ENCODE measurements at places on chromosomes 5 and 9.

GRCh38 chr5:66807743-66808142 lies 211.6 kb downstream of the MAST4 start:
- no peak for DNase-seq

DNA sequence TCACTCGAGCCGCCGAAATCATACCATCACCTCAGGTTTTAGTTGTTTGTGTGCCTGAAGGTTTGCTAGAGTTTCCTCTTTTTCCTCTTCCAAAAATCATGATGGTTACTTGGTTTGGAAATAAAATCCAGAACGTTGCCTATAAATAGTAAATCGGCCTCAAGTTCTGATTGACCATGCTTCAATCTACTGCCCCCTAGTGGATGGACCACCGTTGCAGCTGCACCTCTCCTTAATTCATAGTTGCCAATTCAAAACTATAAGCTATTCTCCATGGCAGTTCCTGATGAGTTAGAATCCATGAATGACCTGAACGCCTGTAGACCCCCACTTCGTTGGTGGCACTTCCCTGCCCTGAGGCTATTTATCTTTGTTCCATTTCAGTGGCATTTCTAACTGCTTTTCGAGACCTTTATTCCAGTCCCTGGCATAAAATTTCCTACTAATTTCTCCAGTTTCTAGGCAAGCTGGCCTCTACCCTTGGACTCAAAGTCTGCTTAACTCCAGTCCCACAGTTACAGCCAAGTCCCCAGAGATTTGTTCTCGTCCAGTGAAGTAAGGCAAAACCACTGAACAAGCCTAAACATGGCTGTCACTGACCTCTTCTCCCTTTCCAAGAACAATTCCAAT lies 422.6 kb downstream of the EFNA5 start:
- DNase-seq, result peak; percentile 22

- no peak for DNase-seq
Measured at GRCh38 chr9:24293386-24293785, 252.3 kb downstream of the IZUMO3 start.

- no peak for DNase-seq
Measured at GRCh38 chr5:2175842-2176404, 293.2 kb upstream of the IRX4 start.

DNA sequence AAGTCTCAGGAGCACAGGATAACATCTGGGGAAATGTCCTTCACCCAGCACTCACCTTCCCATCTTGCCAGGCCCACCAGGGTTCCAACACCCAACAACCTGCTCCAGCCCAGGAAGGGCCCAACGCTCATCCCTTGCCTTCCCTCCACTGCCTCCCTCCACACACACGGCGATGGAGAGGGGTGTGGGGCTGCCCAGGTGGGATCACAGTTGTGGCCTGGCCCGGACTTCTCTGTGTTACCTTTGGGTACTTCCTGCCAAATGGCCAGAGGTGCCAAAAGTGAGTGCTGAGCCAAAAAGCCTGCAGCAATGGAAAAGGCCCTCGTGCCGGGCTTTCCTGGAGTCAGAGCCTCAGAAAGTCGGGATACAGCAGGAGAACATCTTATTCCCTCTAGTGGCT lies 15.6 kb upstream of the TDRD7 start:
- DNase-seq, result no peak

DNA sequence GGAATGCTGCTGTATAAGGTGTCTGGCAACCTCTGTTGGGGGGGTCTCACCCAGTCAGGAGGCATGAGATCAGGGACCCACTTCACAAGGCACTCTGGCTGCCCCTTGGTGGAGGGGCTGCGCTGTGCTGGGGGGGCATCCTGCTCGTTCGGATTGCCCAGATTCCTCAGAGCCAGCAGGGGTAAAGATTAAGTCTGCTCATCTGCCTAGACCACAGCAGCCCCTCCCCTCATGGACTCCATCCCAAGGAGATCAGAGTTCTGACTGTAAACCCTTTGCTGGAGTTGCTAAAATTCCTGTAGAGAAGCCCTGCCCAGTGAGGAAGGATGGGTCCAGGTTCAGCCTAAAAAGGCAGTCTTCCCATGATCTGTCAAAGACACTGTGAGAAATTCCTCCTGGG lies 262.0 kb upstream of the C9orf72 start:
- no peak for DNase-seq

GRCh38 chr5:42518595-42519221 lies 95.5 kb downstream of the GHR start:
- DNase-seq, result no peak

DNA sequence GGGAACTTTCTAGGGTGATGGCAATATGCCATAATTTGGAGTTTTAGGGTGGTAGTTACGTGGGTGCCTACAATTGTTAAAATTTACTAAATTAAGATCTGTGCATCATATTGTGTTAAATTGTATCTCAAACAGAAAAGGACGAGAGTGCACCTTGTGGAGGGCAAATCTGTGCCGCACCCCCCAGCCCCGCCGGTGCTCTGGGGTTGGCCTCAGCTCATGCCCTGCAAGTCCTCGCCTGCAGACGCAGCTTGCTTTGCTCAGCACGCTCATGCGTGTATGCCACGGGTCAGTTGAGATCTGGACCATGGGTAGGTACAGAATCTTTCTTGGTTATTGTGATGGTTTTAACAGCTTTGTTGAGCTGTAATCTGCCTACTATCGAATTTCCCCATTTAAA lies 33.7 kb upstream of the FCN1 start:
- no peak for DNase-seq

DNA sequence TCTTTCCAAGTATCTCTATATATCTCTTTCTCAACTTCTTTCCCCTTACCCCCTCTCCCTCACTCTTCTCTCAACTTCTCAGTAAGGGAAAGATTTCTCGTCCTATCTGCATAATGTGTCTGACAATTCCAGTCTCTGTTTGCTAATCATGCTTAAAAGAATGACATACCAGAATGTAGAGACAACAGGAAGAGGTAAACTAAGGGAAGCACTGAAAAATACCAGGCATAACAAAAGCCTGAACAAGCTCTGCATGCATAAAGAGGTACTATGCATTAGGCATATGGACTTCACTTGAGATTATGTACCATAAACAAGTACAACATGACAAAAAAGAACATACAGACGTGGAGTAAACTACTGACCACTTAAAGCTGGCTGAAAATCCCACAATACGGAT lies 62.6 kb downstream of the SEMA5A start:
- DNase-seq, result no peak

DNA sequence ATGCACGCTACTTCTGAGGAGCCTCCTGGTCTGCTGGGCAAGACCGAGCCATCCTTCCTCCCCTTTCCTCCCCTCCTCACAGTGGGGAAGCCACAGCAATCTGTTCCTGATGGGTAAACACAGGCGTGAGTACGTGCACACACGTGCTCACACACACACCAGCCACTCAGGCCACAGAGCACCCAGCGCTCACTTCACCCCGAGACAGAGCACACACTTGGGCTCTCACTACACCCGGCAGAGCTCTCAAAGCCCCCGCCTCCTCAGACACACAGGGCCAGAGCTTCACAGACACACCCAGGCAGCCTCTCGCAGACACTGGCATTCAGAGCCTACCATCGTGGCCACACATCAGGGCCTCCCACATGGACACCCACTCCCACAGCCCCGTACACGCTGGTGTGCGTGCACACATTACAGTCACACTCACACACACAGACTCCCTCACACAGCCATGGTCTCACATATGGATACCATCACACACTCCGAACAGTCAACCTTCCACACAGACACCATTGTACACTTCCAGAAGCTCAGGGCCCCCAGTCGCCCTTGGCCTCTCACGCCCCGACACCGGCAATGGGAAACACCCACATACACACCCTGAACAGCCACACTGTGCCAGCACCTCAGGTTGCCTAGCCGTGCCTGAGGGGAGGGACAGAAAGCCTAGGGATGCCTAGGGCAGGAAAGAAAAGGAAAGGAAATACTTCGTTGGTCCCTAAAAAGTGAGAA lies 13.5 kb downstream of the CNTFR start:
- no peak for DNase-seq

- no peak for DNase-seq
Measured at GRCh38 chr5:178385496-178385890, 152.9 kb upstream of the PHYKPL start.

GRCh38 chr9:73611032-73611431 lies 459.4 kb downstream of the ANXA1 start:
- no peak for DNase-seq

GRCh38 chr9:91197232-91198181 lies 164.2 kb downstream of the AUH start:
- DNase-seq, result peak; percentile 62

- no peak for DNase-seq
Measured at GRCh38 chr5:181236471-181236870, 7.2 kb downstream of the RACK1 start.

DNA sequence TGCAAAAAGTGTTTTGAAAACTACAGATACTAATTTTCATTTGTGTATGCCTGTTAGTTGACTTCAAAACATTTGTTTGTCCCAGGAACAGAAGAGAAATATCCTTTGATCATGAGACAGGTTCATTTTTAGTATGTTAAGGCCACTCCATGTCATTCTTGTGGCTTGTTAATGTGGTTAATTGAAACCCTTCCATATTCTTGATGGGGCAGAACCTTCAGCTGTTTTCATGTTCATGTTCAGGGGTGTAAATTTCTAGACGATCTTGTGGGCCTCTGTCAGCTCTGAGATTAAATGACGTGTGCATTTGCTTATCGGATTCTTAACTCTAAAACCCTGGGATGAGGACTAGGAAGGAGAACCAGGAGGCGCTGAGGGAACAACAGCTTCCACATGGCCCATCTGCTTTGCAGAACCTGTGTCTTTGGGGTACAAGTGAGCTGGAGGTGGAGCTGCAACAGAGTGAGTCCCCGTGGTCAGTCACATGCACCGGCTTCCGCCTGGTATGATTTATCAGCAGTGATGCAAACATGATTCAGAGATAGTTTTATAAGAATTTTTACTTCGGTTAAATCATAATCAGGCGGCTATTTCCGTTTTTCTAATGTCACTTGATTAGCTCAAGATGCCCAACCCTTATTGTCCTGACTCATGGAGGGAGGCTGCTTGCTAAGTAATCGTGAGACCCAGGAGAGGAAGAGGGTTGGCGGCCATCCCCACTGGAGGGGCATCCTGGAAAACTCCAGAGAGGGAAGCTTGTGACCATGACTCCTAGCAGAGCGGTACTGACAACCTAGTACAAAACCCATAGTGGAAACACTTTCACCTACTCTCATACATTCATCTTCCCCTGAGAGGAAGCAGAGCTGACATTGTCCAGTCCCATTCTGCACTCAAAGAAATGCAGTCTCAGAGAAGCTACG lies 138.4 kb downstream of the C9orf152 start:
- peak; percentile 72 for DNase-seq

- no peak for DNase-seq
Measured at GRCh38 chr5:83360573-83360972, 111.0 kb upstream of the VCAN start.

DNA sequence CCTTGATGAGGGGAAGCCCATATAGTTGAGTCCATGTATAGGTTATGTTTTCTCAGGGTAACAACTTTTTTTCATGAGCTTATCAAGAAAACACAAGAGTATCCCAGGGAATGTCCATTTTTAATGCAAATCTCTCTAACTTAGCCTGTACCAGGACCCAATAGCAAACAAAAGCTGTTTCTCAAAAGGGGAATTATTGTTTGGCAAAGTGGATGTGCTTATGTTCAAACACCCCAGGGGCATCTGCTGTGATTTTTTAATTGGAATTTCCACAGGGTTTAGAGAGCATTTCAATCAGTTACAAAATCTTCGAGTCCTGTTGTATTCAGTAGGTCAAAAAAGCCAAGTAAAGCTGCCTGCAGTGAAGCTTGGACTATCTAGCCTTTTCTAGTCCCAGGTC lies 33.4 kb upstream of the CSNK1G3 start:
- no peak for DNase-seq

- DNase-seq, result no peak
Measured at GRCh38 chr5:176542596-176543427, 5.6 kb upstream of the RNF44 start.

All from Panc1 (cell line).